CD4-positive, alpha-beta T cell treated with Interleukin-4 for 1 hour (primary cell): ENCODE measurements at places on chromosomes 6 and 20.
A peak's percentile ranks its signal among the peaks of the same experiment; 100 is the strongest.

GRCh38 chr6:129866256-129866655, 5.1 kb upstream of the TMEM244 start:
- no peak for DNase-seq

- DNase-seq = no peak
Measured at GRCh38 chr6:328136-328670, 35.9 kb downstream of the DUSP22 start.

DNA sequence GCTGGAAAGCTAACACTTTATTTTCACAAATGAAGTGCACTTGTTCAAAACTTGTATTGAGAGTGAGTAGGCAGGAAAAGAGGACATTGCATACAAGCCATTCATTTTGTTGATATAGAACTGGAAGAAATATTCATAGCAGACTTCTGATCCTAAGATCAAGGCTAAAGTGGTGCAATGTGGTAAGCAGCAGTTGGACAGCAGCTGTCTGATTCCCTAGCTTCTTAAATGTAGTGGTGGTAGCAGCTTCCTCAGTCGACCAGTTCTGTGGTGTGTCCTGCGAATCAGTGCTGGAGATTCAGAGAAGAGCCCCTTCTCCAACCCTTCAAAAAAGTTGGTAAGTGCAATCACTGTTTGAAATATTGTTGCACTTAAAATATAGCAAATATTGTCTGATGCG, 281.7 kb upstream of the GJE1 start:
- DNase-seq = no peak

DNA sequence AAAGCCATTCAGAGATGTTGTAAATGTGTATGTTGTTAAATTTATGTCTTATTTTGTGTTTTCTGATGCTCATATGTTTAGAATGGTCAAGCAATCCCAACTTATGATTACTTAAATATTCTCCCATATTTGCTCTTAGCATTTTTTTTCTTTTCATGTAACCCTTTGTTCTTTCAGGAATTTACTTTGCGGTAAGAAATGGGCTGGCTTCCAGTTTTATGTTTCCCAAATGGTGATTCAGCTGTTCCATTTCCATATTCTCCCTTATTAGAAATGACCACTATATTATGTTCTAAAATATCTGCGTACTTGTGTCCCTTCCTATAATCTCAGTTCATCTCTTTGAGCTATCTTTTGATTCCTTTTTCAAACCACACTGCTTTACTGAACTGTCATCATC, 113.7 kb downstream of the CDH26 start:
- no peak for DNase-seq

DNA sequence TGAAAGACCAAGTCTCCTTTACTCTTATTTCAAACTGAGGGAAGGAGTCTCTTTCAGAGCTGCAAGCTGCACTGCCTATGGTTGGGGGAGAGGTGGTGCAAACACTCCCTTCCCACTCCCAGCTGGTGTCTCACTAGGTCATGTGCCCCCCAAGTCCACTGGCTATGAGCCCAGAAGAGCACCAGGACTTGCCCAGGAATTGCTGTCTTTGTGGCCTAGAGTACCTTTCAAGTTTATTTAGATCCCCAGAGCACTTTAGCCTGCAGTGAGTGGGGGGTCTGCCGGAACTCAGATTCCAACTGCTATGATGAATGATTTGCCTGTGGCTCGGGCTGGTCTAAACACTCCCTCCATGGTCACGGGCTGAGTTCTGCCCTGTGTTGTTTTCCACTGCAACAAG, 192.6 kb upstream of the CITED2 start:
- DNase-seq = no peak

DNA sequence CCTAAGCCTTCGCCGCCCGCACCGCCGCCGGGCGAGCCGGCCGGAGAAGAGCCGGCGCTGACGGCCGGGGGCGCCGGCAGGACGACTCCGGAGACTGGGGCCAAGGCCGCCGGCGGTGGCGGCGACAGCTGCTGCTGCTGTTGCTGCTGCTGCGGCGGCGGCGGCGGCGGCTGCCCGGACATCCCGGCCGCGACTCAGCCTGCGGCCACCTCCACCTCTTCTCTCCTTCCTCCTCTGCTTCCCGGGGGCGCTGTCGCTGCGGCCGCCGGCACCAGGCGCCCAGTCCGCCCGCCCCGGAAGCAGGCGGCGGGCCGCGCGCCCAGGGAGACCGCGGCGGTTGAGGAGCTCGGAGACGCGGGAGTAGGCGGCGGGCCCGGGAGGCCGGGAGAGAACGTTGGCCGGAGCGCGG, 307 bp downstream of the RANBP9 start:
- peak; percentile 77 for DNase-seq

GRCh38 chr20:17910828-17911294, 57.7 kb downstream of the SNX5 start:
- peak; percentile 28 for DNase-seq

GRCh38 chr6:50822078-50822476, 3.4 kb downstream of the TFAP2B start:
- DNase-seq = no peak

GRCh38 chr6:130147111-130147510, 75.6 kb downstream of the SAMD3 start:
- no peak for DNase-seq

DNA sequence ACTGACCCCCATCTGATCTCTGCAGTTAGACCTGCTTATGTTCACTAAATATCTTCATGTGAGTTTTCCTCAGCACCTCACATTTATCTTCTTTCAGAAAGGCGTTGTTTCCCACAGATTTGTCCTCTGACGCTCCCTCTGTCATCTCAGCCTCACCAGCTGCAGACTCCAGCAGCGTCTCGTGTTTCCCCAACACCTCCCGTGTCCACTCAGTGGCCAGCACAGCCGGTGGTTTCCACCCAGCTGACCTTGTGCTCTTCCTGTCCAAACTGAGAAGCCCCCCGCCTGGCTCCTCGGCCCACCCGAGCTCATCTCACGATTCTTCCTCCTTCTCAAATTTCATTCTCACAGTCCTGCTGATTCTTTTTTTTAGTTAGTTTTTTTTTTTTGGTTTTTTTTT, 12.5 kb downstream of the ERMARD start:
- DNase-seq = no peak
